ENCODE measurements at places on chromosomes 2 and 18. TPM values are rescaled to one million over a fixed set of nuclear protein-coding genes. Genes with fewer than 3 reads are reported as not detected.

Gene GCG
- not detected for total RNA-seq

Gene COLEC11
- not detected for total RNA-seq

Gene CYBRD1
- 0.64 TPM for total RNA-seq

Gene UGT1A10
- total RNA-seq, result not detected

Gene STRN
- total RNA-seq, result 29.0 TPM

Gene ST6GAL2
- total RNA-seq, result not detected

Gene CXCR4
- 306 TPM for total RNA-seq

Gene PROKR1
- not detected for total RNA-seq

Gene MARCHF7
- total RNA-seq, result 115 TPM

Gene TUBB8B
- total RNA-seq, result not detected

Gene IWS1
- total RNA-seq, result 55.2 TPM

Gene GNAL
- 0.33 TPM for total RNA-seq

Gene MAP4K3
- 16.1 TPM for total RNA-seq

Gene LRATD1
- total RNA-seq, result not detected

Gene IL36RN
- total RNA-seq, result not detected

Gene CRYGC
- total RNA-seq, result not detected

Gene SERPINB4
- total RNA-seq, result not detected

Gene HOXD9
- total RNA-seq, result not detected

Gene PUM2
- total RNA-seq, result 161 TPM

Gene LCT
- 0.06 TPM for total RNA-seq

Gene SP110
- 123 TPM for total RNA-seq

Gene POMC
- total RNA-seq, result 3.6 TPM

Gene CFLAR
- total RNA-seq, result 222 TPM

Gene TMEM17
- total RNA-seq, result not detected

Gene GPBAR1
- total RNA-seq, result 1.2 TPM

Gene VAMP5
- total RNA-seq, result 25.5 TPM

Gene CNDP1
- total RNA-seq, result not detected

Gene ATL2
- 64.3 TPM for total RNA-seq

Gene TNP1
- total RNA-seq, result not detected

Gene GAL3ST2
- 0.39 TPM for total RNA-seq

Gene CNPPD1
- 83.3 TPM for total RNA-seq

Gene ZNF892
- total RNA-seq, result 4.7 TPM

Gene EHBP1
- 31.9 TPM for total RNA-seq

Gene NAT8
- not detected for total RNA-seq

Gene LAMA3
- not detected for total RNA-seq

Gene MYCN
- not detected for total RNA-seq

Gene LAMA1
- total RNA-seq, result not detected

Data from CD4-positive, alpha-beta memory T cell (primary cell).